ENCODE measurements at places on chromosomes 7 and 10.
A peak's percentile ranks its signal among the peaks of the same experiment; 100 is the strongest.

GRCh38 chr7:122485856-122486255 lies 181.3 kb upstream of the FEZF1 start:
- DNase-seq = no peak

- no peak for DNase-seq
Measured at GRCh38 chr7:43686991-43687390, 42.3 kb downstream of the COA1 start.

DNA sequence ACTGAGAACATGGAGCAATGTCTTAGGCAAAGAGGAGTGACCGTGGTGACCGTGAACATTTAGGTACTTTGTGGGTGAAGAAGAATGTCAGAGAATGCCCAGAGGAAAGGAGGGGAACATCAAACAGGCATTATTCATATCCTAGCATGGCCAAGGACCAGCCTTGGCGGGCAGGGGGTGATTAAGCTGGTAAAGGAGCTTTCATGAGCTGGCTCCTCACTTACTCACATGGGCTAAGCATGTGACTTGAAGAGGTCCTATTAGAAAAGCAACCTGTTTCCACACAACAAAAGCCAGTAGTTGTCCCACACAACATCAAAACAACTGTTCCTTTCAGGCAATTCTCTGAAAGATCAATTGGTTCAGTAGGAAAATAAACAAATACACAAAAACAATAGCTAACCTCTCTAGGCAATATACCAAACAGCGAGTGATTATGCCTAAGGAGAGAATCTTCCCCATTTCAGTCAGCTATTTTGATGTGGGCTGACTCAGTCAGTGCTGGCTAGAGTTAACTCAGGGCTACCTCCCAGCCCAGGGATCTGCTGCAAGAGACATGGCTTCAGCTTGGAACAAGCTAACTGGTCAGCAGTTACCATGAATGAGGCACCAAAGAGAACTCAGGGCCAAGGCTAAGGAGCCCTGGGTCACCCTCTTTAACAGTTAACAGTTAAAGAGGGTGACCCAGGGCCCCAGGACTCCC lies 283.5 kb downstream of the ARHGAP12 start:
- DNase-seq = no peak

GRCh38 chr10:84540617-84541288 lies 212.4 kb downstream of the CCSER2 start:
- peak; percentile 53 for DNase-seq

DNA sequence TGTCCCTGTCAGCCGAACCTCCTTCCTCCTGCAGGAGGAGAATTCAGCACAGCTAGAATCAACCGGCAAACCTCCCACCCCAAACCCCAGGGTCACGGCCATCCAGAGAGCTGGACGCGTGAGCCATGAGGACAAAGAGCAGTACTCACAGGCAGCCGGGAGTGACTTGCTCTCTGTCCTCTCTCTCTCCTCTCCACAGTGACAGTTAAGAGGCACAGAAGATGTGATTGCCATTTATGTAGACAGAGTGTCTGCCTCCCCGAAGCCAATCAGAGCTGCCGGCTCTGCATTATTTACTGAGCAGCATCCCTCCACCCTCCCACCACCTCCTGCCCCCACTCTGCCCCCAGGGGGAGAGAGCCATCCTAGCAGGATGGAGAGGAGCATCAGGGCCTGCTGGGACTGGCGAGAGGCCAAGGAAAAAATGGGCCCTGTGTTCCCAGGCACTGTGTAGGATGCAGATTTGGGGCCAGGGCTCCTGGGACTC lies 4.3 kb downstream of the DDC start:
- DNase-seq = peak; percentile 38

DNA sequence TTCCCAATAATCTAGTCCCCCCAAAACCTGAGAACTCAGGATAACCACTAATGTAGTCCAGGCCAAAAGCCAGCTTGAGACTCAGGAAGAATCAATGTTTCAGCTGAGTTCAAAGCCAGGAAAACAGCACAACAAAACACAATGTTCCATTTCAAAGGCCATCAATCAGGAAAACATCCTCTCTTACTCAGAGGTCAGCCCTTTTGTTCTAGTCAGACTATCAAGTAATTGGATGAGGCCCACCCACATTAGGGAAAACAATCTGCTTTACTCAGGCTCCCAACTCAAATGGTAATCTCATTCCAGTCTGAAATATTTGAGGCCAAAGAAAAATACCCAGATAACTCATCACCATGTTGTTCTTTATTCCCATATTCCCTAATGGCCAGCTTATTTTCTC lies 152.2 kb downstream of the SDHAF3 start:
- DNase-seq = no peak

GRCh38 chr7:15915686-15916293 lies 229.3 kb upstream of the MEOX2 start:
- DNase-seq = no peak

DNA sequence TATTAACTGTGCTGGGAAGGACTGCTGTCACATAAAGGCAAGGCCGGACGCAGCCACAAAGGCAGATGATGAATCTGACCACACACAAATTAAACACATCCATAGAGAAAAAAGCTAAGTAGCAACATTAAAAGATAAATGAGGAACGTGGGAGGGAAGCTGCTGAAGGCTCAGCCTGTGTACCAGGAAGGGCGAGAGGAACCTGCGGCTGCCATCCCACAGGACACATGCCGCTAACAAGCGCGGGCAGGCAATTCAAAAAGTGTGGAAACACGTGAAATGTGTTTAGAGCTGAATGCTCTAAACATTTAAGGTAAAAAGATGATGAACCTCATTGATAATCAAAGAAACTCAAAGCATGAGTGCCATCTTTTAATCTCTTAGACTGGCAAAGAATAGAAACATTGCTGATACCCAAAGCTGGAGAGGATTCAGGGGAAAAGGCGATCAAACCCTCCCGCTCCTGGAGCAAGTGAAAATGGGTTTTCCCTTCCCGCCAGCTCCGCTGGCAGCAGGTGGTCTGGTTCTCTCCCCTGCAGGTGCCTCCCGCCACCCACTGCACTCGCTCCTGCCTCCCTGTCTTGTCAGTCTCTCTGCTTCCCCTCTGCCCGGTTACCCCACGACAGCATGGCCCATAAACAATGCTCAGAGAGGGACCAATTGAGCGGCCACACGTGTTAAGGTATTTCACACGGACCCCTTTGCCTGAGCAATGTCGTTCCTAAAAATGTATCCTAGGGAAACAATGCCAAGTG lies 4.2 kb downstream of the STK32C start:
- DNase-seq = no peak

DNA sequence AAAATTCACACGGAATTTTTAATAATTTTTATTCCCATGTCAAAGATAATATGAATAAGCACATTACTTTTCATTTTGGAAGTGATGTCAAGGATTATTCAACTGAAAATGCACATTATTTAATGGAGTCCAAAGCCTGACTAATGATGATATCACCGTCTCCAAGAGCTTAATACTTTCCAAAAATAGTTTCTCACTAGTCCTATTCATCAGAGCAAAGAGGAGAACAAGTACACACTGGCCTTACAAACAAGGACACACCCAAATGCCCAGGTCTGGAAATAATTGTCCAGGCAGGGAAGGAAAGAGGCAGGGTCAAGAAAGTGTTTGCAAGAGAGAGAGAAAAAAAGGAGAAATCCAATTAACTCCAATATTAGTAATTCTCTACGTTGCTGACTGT lies 216.8 kb upstream of the CCDC6 start:
- no peak for DNase-seq

- peak; percentile 29 for DNase-seq
Measured at GRCh38 chr10:18104223-18104872, 35.9 kb upstream of the CACNB2 start.

DNA sequence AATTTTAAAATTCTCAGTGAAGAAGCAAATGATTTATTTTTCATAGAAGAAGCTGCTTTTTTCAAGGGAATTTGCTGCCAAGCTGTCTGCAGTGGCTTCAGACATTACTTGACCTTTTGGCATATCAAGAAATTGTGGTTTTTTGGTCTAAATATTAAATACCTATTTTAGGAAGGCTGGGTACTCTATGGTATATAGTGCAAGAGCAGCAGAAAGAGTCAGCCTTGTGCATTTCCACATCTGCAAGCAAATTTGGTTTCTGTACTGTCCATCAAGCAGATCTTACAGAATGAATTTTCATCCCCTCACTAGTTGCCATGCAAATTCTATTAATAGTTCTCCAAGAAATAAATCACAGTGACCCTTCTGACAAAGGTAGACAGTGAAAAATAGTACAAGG lies 222.0 kb downstream of the BICC1 start:
- no peak for DNase-seq

DNA sequence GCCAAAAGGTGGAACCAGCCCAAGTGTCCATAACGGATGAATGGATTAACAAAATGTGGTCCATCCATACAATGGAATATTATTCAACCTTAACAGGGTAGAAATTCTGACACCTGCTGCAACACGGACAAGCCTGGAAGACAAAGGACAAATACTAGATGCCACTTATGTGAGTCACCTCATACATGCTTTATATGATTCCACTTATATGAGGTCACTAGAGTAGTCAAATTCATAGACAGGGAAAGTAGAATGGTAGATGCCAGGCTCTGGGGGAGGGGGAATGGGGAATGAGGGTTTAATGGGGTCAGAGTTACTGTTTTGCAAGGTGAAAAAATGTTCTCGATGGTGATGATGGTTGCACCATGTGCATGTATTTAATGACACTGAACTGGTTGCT lies 34.0 kb upstream of the CYTH3 start:
- DNase-seq = no peak

DNA sequence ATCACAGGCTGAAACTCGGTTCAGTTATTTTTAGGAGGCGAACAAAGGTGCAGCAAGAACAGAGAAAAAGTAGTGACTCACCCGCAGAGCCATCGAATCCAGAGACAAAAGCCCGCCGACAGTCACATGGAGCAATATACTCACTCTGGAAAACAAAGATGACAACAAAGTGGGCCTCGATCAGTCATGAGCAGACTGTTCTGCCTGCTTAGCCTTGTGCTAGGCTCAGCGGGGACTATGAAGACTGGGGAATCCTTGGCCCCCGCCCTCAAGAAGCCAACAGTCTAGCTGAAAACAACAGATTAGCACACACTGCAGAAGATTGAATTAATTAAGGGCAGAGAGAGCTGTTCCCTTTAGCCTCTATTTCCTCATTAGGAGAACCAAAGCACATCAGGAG lies 30.4 kb downstream of the XPNPEP1 start:
- no peak for DNase-seq

DNA sequence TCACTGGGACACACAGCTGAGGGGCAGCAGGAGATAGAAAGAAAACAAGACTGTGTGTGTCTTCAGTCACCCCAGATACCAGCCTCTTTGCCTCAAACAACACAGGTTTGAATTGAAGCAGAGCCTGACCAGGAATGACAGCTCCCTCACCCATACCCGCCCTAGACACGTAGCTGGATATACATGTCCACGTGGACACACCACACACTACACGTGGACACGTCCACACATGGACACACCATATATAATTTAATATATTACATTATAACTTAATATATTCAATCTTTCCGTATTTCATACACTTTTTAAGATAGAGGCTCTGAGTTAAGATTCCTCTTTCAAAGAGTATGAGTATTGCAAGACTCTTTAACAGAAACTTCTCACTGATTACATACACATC lies 11.3 kb downstream of the GDF2 start:
- DNase-seq = no peak

Data from NCI-H1694 (cell line).